ENCODE measurements at places on chromosomes 4 and X.

GRCh38 chr4:158819942-158820786 is 51.3 kb downstream of the FNIP2 start:
- no peak for DNase-seq

- no peak for DNase-seq
Observed at GRCh38 chr4:88962396-88962795, 94.6 kb downstream of the FAM13A start.

DNA sequence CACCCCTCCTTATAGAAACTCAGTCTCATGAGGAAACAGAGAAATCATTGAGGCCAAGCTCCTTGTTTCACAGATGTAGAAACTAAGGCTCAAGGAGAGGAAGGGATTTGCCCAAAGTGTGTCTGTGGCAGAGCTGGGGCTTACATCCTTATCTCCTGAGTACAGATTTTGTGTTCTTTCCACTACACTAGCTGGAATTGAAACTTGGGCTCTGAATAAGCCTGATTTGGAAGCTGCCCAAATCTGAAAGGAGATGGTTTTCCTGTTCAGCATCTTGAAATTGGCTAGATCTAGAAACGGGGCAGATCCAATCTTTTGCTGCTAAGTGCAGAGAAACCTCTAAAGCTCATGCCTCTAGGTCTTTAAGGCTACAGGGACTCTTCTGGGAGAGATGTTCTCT is 24.3 kb downstream of the AWAT2 start:
- no peak for DNase-seq

GRCh38 chrX:109830157-109830703 is 97.2 kb upstream of the ACSL4 start:
- DNase-seq: peak; percentile 41

GRCh38 chrX:20740443-20740842 is 473.7 kb upstream of the RPS6KA3 start:
- DNase-seq: no peak

DNA sequence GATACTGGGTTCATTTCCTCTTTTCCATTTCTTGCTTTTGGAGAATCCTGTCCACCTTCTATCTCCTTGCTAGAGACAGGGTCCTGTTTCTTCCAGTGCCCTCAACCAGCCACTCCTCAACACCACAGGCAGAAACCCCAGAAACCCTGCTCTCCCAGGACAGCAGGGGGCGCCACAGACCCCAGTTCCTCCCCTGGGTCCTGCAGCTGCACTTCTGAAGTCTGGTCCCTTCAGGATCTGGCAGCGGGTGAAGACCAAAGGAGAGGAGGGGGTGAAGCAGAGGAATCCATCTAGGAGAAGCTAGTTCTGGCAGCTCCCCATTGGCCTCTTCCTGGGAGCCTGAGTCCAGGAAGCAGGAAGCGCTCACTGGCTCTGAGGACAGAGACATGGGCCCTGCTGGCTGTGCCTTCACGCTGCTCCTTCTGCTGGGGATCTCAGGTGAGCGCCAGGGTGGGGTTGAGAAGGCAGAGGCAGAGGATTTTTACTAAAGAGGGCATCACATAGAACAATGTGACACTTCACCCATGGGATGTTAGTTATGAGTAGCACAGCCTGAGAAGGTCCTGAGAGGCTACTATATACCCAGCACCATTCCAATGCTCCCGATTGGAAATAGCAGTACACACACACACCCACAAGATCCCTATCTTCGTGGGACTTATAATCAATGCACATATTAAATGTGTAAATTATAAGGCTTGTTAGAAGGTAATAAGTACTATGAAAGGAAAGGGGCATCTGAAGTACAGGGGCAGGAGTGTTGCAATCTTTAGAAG is at the start of gene PRSS48:
Gene PRSS48, plus strand, starts transcription at position 375 of the 776 bp plus-strand sequence. Its CDS starts 12 bp downstream, at position 387.
- peak; percentile 67 for DNase-seq

DNA sequence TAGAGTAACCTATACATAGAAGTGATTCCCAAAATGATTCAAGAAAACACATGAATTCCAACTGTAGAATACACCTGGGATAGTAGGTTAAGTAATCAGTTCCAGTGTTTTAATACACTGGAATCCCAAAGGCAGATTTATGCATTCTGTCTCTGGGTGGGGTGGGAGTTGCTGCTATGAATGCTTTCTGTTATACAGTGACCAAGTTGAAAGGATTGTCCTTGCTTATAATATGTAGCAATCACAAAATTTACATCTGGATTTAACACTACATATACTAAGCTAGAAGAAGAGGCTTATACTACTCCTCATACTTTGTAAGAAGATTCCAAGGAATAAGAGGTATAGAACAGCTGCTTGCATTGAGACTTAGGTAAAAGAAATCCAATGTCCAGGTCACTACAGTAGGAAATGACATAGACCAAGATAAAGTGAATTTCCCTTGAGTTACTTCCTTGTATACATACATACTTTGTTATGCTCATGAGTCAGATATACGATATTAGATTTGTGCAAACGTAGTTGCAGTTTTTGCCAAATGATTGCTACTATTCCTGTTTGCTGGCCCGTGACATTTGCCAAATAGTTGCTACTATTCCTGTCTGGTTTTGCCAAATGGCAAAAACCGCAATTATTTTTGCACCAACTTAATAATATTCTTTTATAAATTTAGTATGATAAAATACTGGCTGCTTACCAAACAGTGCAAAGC is 210.5 kb upstream of the DIAPH2 start:
- DNase-seq: peak; percentile 45

GRCh38 chr4:39330353-39330752 is 35.8 kb downstream of the RFC1 start:
- DNase-seq: peak; percentile 44

- no peak for DNase-seq
Observed at GRCh38 chr4:97477974-97478373, 665.3 kb downstream of the STPG2 start.

DNA sequence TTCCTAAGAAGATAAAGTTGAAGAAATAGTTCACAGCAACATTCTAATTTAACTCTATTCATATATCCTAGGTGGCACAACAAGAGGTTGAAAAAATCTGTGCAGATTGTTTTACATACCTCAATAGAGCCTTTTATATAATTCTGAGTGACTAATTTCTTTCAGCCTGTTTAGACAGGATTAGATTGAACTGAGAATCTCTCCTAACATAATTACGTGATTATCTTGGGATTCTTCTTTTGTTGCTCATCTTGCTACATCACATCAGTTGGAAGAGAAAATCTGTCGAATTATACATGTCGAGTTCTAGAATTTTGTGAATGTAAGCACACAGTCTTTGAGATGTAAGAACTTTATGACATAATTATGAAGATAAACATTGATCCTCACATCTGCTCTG is 1873.7 kb upstream of the IGFBP7 start:
- no peak for DNase-seq

GRCh38 chrX:124208660-124209059 is 123.8 kb upstream of the TEX13D start:
- DNase-seq: no peak

- peak; percentile 2 for DNase-seq
Observed at GRCh38 chr4:80036949-80037685, 35.9 kb downstream of the ANTXR2 start.

DNA sequence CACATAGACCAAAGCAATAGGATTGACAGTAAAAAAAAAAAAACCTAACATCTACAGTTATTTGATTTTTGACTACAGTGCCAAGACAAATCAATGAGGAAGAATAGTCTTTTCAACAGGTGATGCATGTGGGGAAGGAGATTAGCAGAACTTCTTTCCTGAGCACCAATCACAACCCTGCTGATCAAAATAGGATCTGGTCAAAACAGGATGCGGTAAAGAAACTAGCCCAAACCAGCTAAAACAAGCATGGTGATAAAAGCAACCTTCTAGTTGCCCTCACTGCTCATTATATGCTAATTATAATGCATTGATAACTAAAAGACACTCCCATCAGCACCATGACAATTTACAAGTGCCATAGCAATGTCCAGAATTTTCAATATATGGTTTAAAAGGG is 667.5 kb downstream of the GRXCR1 start:
- DNase-seq: no peak

DNA sequence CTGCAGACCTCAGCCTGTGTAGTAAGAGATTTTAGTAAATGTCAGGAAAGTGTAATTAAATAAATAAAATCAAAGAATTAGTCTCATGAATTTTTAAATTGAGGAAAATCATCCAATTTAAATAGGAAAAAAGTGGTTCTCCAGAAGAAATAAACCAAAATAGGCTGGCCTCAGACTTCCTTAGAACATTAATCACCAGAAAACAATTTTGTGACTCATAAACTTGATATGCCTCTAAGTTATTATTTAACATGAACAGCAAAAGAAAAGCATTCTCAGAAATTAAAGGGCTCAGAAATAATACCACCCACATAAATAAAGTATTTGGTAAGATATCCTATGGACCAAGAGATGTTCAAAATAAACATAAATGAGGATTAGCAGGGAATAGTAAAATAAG is 14.3 kb downstream of the FAM47B start:
- peak; percentile 77 for DNase-seq

DNA sequence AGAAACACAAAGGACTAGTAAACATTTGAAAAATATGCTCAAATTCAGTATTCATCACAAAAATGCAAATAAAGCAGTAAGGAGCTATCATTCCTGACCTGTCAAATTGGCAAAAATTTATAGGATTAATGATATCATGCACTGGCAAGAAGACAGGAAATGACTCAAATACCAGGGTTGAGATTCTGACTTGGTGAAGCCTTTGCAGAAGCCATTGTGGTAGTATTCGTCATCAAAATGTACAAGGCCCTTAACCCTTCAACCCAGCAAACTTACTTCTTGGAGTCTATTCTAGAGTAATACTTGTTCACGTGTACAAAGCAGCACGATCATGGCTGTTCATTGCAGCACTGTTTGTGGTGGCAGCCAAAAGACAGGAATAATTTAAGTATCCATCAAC is 132.4 kb downstream of the ENOX2 start:
- peak; percentile 66 for DNase-seq

DNA sequence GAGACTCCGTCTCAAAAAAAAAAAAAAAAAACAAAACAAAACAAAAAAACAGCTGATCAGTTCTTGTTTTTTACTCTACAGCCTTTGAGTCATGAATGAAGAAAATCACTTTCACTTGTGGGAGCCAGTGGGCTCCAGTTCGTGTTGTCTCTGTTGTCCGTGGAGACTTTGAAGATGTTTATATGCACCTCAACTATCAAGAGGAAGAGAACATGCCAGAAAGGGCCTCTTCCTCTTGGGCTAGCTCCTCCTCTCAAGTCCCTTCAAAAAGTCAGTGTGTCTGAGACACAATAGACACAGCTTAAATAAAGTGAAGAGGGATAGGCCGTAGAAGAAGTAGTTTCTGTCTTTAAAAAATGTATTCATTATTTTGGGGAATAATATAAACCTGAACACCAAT is 182.7 kb downstream of the KDR start:
- DNase-seq: no peak

DNA sequence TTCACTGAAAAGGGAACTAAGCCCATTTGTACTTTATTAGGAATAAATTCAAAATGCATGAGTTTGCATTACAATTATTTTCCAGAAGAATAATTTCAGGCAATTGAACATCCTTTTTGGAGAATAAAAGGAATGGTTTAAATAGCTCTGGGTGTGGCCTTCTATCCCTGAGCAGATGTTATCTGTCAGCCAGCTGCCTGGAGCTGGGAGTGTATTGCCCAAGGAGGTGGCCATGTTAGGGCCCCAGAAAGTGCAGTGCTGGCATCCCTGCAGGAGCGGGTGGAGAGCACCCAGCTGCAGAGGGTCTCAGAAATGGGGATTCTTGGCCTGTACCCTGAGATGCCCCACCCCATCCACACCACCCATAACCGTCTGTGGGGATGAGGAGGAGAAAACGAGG is 21.6 kb upstream of the VEGFD start:
- DNase-seq: no peak

GRCh38 chrX:3522101-3522650 is 175.7 kb upstream of the MXRA5 start:
- no peak for DNase-seq

- DNase-seq: no peak
Observed at GRCh38 chr4:20288047-20288650, 36.4 kb downstream of the SLIT2 start.

DNA sequence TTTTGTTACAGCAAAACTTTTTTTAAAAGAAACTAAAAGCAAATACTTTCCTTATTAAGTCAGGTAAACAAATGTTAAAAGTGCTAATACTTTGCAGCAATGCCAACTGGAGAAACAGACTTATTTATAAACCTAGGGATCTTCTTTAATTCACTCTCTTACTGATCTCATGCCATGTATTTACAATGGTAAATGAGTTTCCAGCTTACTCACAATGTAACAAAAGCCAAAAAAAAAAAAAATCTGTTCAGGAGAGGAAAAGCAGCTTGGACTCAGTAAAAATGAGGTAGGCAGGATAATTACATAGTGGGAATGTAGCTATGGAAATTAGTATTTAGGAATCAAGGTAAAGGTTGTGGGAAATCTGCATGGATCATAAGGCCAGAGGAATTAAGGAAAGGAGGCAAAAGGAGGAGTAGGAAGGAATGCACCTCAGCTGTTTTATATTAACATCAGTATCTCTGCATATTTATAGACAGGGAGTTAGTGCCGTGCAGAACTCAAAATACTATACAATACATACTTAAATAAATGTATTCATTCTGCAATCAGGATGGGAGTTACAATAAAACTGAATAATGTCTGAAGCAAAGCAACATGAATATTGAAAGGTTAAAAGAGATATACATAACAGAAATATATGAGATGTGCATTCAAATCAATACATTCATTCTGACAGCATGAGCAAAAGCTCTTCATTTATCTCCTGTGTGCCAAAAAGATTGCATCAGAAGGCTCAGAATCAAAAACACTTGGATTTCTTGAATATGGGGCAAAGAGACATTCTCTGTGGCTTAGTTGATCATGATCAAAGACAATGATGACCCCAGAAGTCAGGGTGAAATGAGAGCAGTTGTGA is 57.9 kb upstream of the ETNPPL start:
- no peak for DNase-seq

DNA sequence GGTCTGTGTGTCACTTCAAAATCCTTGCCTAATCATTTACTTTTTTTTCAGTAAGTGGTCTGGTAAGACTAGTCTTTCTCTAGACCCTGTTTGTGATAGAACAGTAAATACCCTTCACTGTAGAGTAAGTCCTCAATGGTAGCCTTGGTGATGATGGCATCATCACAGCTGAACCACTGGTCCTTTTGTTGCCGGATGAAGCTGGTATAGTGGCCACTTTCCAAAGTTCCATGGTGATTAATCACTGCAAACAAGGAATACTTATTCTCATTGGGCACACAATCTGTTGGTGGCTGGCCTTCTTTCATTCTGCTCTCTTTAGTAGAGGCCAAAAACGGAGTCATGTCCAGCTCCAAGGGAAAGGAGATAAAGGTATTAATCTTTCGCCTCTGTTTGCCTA is 2.9 kb downstream of the USP51 start:
- peak; percentile 71 for DNase-seq
